Stimulated activated CD8-positive, alpha-beta memory T cell treated with anti-CD3 and anti-CD28 coated beads, Interleukin-15, amount 100 ng/mL, for 1 hour (primary cell): ENCODE measurements at places on chromosomes 16 and 17.

GRCh38 chr16:77599793-77600415, 122.4 kb upstream of the NUDT7 start:
- DNase-seq = no peak

- DNase-seq = no peak
Measured at GRCh38 chr17:73630965-73631595, 13.2 kb downstream of the SDK2 start.

GRCh38 chr17:82561429-82562035, 42.0 kb downstream of the FOXK2 start:
- no peak for DNase-seq

DNA sequence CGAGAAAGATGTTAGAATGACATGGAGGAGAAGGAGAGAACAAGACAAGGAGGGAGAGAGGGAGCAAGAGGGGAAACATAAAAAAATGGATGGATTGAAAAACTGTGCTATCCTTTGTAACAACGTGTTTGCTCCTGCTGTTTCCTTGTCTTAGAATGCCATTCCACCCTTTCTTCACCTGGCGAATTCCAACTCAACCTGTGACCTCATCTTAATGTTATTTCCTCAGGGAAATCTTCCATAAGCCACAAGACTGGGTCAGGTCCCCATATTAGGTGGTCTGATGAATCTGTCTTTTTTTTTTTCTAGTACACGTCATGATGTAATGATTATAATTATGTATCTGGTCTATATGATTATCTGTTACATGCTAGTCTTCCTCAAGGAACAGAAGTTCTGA, 195.0 kb upstream of the MAF start:
- DNase-seq = no peak

- DNase-seq = peak; percentile 21
Measured at GRCh38 chr16:58025351-58026138, at the start of gene MMP15. Gene MMP15 (plus strand): TSS chr16:58025754. CDS start chr16:58026351, 597 bp downstream.

GRCh38 chr17:31487648-31488263, 96.3 kb downstream of the RAB11FIP4 start:
- DNase-seq = peak; percentile 88

DNA sequence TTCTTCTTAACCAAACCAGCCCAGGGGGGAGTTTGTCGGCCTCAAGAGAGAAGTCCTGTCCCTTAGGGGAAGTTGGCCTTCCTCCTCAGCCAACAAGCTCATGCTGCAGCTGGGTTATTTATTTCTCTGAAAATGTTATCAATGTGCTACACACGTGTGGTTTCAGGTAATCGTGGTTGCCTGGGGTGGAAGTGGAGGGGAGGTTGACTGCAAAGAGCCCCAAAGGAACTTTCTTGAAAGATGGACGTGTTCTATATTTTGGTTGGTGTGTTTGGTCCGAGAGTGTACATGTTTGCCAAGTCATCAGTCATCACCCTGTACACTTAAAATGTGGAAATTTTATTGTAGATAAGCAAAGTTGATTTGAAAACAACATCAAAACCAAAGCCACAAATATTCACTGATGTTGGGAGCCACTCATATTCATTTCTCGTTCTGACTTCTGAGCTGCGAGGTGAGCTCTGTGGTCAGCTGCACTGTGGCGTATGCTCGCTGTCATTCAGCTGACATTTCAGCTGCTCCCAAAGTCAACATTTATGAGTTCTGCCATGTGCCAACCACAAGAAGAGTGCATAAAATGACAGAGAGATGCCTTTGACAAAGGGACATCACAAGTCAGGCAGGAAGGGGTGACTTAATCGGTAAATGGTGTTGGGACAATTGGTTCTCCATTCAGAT, 26.5 kb upstream of the ADGRG1 start:
- no peak for DNase-seq

DNA sequence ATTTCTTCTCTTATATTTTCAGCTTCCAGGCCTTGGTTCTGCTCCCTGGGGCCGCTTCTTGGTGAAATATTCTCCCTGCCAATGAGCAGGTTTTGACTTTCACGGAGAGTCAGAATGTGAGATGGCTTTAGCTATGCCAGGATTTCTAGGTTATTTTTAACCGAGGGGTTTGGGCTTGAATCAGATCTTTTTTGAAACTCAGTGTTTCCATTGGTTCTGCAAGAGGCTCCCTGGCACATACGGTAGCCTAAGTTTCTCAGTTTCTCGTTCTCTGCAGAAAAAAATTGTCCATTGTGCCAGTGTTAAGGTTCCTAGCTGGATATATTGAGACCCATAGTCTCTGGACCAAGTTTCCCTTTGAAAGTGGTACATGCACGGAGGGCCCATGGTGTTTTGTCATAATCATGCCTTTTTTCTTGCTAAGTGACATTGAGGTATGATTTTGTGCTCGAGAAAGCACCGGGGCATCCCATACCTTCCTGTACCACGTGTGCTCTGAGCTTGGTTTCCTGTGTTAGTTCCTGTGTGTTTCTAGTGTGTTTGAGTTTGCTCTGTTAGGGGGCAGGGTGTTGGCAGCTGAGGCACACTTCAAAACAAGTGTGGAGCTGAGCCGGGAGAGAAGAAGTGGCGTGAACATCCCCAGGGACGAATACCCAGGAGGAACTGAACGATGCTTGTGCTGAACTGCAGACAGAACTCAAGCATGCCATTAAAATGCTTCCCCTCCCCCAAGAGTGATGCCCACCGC, 127.2 kb downstream of the HS3ST3B1 start:
- peak; percentile 26 for DNase-seq

DNA sequence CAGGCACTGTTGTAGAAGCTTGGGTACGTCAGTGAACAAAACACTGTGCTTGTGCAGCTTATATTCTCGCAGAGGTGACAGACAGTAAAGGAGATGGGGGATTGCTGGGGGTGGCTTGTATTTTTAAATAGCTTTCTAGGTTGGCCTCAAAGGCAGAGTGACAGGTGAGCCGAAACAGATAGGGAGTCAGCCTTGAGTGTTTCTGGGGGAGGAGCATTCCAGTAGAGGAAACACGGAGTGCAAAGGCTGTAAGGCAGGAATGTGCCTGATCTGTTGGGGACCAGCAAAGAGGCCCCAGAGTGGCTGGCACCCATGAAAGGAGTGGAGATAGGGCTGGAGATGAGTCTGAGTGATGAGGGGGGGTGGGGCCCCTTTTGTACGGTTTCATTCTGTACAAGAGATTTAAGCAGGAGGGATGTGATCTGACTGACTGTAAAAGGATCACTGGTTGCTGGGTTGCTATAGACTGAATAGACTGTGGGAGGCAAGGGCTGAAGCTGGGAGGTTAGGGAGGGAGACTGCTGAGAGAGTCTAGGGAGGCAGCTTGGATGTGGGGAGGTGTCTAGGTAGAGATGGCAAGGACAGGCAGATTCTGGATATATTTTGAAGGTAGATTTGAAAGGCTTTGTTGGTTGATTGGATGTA, 15.2 kb downstream of the NUP93 start:
- no peak for DNase-seq

GRCh38 chr17:3754458-3755334, 31.0 kb downstream of the HASPIN start:
- peak; percentile 47 for DNase-seq

DNA sequence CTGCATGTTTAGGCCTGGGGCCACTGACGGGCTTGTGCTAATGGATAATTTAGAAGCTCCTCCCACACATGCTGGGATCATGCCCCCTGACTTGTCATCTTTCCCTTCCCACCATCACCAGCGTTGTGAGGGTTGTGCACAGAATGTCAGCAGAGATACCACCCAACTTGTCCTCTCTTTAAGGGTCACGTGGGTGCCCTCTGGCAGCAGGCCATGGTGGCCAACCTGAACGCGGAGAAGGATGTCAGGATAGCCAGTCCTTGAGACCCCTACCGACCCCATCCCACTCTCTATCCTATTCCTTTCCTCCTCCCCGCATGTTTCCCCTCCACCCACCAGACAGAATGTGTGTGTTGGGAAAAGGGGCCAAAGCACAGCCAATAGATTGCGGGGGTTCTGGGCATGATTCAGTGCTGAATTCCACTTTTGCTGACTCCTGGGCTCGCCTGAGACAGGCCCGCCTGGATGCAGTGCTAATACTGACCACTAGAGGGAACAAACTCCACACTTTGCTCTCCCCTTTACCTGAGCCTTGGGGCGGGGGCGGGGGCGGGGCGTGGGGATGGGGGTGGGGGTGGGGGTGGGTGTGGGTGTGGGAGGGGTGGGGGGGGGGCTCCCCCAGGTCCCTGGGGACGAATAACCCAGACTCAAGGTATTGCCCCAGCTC, at the start of gene GH2:
Gene GH2 (minus strand): TSS at position 10 of the 667 bp plus-strand sequence. CDS start 143 bp downstream, outside the sequence.
- DNase-seq = peak; percentile 38

- no peak for DNase-seq
Measured at GRCh38 chr17:48960834-48961515, 7.4 kb downstream of the GIP start.

- no peak for DNase-seq
Measured at GRCh38 chr16:71687861-71688260, 36.6 kb downstream of the PHLPP2 start.

- no peak for DNase-seq
Measured at GRCh38 chr16:83574388-83574787, 233.4 kb upstream of the HSBP1 start.

GRCh38 chr17:41403404-41404023, 6.1 kb upstream of the KRT31 start:
- no peak for DNase-seq
